ENCODE measurements at places on chromosomes 7 and 10. TPM values are rescaled to one million over a fixed set of nuclear protein-coding genes. Genes with fewer than 3 reads are reported as not detected.

- H3K4me1 ChIP-seq: peaks cover 4% of the 10 kb centered on the region
- H3K27me3 ChIP-seq: peaks cover 9% of the 10 kb centered on the region
- H3K27ac ChIP-seq: no peak overlapping the region
- no peak for DNase-seq
- H3K36me3 ChIP-seq: no peaks in the 10 kb centered on the region
Observed at GRCh38 chr10:44316187-44316921, 68.5 kb downstream of the CXCL12 start.

GRCh38 chr7:2611401-2611800 is 20.4 kb upstream of the TTYH3 start:
- no peak overlapping the region for H3K27ac ChIP-seq
- H3K27me3 ChIP-seq: no peaks in the 10 kb centered on the region
- no peak for DNase-seq
- H3K4me1 ChIP-seq: peaks cover 7% of the 10 kb centered on the region
- H3K4me3 ChIP-seq: no peak overlapping the region

DNA sequence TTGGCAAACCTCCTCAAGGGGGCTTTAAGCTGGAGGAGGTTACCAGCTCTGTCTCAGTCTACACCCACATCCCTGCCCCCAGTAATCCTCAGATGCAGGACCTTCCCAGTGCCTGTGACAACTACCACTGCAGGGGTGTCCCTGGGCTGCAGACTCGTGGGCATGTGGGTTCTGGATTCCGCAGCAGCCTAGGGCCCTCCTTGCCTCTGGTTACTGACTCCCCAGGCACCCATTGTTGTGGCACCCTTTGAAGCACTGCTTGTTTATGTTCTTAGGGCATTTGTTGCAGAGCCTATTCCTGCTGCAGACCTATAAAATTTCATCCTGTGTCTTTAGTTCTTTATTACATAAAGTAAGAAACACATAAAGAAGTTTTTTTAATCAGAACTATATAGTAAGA is 51.1 kb upstream of the GJD4 start:
- no peaks in the 10 kb centered on the region for H3K4me1 ChIP-seq
- DNase-seq: no peak
- H3K4me3 ChIP-seq: no peak overlapping the region
- H3K36me3 ChIP-seq: peaks cover 12% of the 10 kb centered on the region
- H3K27ac ChIP-seq: no peak overlapping the region

The MTERF1 gene
- 15.4 TPM for total RNA-seq

- H3K36me3 ChIP-seq: no peaks in the 10 kb centered on the region
- no peak overlapping the region for H3K27ac ChIP-seq
Observed at GRCh38 chr10:24287559-24288195, 78.7 kb downstream of the KIAA1217 start.

DNA sequence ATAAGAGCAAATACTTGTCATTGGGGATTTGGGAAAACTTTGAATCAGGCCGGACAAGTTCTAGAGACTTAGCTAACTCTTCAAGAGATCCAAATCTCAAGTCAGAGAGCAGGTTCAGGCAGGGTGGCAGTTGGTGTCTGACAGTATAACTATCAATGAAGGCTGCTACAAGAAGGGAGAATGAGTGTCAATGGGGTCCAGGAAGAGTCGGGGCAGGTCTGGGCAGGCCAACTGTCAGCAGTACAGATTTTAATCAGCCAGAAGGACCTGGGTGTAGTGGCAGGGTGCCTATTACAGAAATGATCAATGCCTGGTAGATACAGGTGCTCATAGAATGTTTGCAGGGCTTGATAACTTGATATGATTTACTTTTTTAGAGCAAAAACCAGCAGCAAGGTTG is 751.1 kb downstream of the GRM8 start:
- H3K4me1 ChIP-seq: no peaks in the 10 kb centered on the region
- no peak for DNase-seq
- H3K4me3 ChIP-seq: no peak overlapping the region

GRCh38 chr10:91672021-91672608 is 39.2 kb upstream of the PPP1R3C start:
- no peak overlapping the region for H3K27ac ChIP-seq
- no peak overlapping the region for H3K4me3 ChIP-seq

- DNase-seq: no peak
- H3K4me3 ChIP-seq: no peak overlapping the region
- peaks cover 11% of the 10 kb centered on the region for H3K4me1 ChIP-seq
- peaks cover 15% of the 10 kb centered on the region for H3K27me3 ChIP-seq
Observed at GRCh38 chr10:85606401-85606800, 760.2 kb downstream of the GRID1 start.

The SAMD9 gene
- total RNA-seq: 94.9 TPM

The ELOVL3 gene
- not detected for total RNA-seq

The SLC29A4 gene
- 0.88 TPM for total RNA-seq

DNA sequence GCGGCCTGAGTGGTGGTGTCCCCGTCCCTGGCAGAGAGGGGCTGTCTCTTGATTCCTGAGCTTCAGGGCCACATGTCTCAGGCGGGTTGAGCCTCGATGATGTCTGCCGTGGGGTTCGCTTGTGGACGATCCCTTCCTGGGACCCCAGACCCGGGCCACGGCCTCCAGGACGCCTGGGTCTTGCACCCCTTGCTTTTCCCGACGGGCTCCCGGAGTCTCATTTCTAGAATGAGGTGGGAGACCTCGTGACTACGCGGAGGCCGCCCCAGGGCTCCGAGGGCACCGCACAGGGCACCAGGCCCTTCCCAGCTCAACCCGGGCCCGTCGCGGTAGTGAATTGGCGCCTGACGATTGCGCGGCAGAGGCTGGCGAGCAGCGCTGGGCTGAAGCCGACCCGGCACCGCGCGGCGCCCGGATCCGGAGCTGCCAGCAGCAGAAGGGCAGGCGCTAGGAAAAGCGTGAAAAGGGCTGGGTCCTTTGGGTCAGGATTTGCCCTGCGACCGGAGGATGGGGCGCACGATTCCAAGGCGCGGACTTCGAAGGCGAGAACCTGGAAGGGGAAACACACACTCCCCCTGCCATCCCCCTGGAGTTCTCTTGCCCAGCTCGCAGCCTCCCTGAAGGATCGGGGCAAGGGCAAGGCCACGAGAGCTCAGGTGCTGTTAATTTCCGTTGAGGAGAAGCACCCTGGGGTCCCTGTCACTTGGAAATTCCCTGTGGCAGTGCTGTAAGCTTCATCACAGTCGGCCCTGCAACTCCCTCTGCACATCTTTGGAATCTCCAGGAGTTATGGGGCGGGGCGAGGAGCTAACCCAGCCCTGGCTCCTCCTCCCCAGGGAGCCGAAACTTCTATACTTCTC is 15.5 kb downstream of the TLX1 start:
- H3K27ac ChIP-seq: no peak overlapping the region
- no peak overlapping the region for H3K4me3 ChIP-seq
- no peaks in the 10 kb centered on the region for H3K36me3 ChIP-seq
- H3K4me1 ChIP-seq: peaks cover 3% of the 10 kb centered on the region

The TDRD1 gene
- total RNA-seq: 0.40 TPM

The PNLIPRP2 gene
- total RNA-seq: not detected

The PILRA gene
- 1.3 TPM for total RNA-seq

Measured in activated CD4-positive, alpha-beta memory T cell treated with anti-CD3 and anti-CD28 coated beads, Interleukin-2, amount 10 ng/mL, durations not matched to agents 7 days and 5 days (primary cell).